ENCODE measurements at places on chromosomes 13 and 19.

- DNase-seq: no peak
Measured at GRCh38 chr19:13255041-13255718, 105.0 kb downstream of the IER2 start.

DNA sequence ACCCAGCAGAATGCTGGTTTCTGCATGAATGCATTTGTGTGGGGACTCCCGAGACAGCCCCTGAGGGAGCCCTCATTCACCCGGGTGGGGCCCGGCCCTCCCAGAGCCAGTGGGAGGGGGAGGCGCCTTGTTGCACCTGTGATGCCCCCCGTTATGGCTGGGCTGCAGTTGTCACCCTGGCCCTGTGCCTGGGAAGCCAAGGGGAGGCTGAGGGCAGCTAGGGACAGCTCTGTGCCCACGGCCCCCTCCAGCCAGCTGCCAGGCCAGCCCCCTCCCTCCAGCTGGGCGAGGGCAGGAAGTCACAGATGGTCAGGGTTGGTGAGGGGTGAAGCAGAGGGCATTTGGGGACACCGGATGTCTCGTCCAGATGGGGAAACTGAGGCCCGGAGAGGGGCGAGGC, 26.1 kb downstream of the NFIC start:
- DNase-seq: no peak

GRCh38 chr13:24328145-24328544, 18.8 kb downstream of the C1QTNF9 start:
- no peak for DNase-seq

DNA sequence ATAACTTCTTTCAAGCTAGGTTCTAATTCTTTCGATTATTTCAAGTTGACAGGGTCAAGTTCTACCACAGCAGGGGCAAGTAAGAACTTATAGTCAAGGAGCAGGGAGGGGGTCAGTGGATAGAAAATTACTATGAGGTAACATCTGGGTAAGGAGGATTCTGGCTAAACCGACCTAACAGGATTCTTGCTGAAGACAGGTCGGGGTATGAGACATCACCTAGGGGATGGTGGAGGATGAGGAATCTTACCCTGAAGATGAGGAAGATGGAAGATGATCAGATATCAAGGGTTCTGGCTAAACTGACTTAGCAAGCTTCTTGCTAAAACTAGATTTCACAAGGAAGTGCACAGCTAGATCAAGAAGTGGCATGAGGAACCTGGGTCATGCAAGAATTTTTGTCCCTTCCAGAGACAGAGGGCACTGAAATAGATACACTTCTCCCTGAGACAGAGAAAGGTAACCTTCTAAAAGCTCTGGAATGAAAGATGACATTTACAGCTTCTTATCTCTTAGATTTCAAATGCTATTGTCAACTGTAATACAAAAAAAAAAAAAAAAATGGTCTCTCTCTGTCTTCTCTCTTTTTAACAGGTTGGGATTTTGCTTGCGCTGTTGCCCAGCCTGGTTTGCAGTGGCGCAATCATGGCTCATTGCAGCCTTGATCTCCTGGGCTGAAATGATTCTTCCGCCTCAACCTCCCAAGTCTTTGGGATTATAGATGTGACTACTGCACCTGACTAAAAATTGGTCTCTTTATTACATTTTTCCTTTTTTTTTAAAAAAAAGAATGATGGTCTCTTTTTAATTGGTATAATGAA, 9.6 kb upstream of the METTL21C start:
- DNase-seq: no peak

DNA sequence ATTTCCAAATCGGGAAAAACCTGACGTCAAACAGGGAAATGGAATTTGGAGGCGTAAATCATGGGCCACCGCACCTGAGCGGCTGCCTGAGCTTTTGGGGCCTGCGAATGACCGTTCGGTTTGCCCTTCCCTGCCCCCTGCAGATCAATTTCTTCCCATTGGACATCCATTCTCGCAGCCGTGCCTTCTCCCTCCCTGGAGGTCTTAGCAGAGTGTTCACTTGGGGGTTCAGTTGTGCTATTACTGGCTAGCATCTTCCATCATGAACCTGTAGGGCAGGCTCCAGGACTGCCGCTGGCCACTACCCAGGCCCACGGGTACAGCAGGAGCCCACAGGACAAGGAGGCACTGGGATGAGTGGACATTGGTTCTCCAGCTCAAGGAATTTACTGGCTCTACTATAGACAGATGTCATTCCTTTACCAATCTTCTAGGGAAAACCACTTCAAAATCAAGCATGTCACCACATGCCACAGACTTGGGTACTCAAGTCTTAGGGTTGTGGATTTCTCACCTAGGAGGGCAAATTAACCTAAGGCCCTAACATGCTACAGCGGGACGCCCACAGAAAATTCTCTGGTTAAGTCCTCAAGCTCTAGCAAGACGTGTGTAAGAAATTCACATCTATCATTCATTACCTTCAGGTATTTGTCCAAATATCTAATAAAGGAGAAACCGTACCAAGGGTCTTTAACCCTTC, 75.5 kb downstream of the COL4A1 start:
- no peak for DNase-seq

GRCh38 chr19:10780368-10780767, 55.6 kb downstream of the TMED1 start:
- DNase-seq: no peak

Measured in renal cortex interstitium (tissue), 15 donors.